ENCODE measurements at places on chromosomes 4 and X.

- no peak for DNase-seq
Observed at GRCh38 chr4:150164956-150165629, 86.8 kb downstream of the DCLK2 start.

DNA sequence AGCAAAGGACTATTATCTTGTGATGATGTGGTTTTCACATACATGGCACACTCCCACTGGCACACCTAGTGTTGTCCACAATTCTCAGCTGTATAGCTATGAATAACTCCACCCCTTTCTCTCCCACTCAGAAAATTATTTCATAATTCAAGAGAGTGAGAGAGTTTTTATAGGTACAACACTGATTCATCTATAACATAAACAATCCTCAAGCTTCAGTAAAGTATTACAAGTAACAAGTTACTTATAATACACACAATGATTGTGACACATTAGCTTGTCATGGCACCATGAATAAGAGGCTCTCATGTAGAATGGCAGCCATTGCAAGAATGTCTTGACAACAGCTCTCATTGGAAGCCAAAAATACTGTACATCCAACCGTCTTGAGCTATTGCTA is 43.9 kb downstream of the RAB40A start:
- DNase-seq, result no peak

DNA sequence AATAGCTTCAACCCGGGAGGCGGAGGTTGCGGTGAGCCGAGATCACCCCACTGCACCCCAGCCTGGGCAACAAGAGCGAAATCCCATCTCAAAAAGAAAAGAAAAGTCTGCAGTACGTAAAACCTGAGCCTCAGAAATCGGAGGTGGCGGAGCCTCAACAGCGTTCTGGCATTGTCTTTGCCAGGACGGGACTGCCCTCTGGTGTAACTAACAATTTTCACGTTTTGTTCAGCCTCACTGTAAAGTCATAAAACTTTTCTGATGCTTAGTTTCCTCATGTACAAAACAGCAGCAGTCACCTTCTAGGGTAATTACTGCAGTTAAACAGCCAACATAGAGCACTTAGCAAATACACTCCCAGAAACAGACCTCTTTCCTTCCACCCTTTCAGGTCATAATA is 121.7 kb downstream of the RBM47 start:
- DNase-seq, result peak; percentile 2

DNA sequence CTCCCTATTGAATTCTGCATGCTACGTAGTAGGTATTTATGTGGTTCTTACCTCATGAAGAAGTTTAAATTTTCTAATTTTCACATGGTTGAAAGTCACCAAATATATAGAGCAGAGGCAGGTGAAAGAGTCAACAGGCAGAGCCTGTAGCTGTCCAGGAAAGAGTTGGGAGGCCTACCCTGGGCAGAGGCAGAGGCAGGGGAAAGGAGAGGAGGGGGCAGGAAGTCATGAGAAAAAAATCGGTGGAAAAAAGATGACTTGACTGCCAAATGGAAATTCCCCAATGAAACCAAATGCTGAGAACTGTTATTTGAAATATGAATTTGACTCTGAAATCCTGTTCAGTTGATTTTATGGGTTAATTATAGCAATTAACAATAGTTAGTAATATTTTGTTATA is 23.1 kb upstream of the GPR34 start:
- DNase-seq, result no peak

DNA sequence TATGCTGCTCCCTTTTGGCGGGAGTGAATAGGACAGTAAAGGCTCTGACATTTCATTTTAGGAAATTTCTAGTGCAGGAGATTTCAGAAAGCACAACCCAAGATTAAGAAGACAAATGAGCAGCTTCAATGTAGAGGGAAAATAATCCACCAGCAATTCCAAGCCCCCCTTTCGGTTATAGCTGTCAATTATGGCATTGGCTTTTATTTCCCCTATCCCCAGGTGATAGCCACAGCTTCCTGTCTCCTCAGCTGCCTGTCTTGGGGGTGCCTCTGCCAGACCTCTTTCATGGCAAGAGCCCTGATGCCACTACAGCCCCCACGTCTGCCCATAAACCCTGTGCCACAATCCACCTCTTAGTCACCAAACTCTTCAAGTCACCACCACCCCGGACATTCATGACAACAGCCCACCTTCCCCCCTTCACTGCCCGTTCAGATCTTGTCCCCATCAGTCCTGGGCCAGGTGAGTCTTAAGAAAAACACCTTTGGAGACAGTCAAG is 48.4 kb upstream of the CLNK start:
- no peak for DNase-seq

DNA sequence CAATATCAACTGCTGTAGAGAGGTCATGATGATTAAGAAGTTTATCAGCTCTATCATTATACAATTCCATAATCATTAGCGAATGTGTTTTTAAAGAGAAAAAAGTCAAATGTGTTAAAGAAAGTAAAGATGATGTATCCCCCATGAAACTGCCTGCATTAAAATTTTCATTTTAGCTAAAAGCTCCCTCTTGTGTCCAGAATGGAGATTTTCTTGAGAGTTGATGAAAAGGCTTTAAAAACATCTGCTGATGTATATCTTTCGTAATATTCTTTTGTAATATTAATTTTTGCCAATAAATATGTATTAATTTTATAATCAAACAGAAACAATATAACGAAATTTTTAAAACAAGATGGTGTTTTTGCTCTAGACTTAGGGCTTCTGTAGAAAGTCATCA is 52.1 kb upstream of the LHFPL1 start:
- peak; percentile 2 for DNase-seq

- DNase-seq, result no peak
Observed at GRCh38 chrX:64205441-64205734, at the start of gene AMER1. AMER1 (minus strand) TSS chrX:64205708; CDS start chrX:64193286, 12,422 bp downstream.
